ENCODE measurements at places on chromosomes 7 and 10. TPM values are rescaled to one million over a fixed set of nuclear protein-coding genes. Genes with fewer than 3 reads are reported as not detected.

The FANK1 gene
- total RNA-seq = 26.4 TPM

The CCDC146 gene
- 10.8 TPM for total RNA-seq

The RASA4 gene
- total RNA-seq = 1.0 TPM

The DYNC1I1 gene
- total RNA-seq = 0.52 TPM

The TSPAN15 gene
- total RNA-seq = 56.6 TPM

The CTTNBP2 gene
- total RNA-seq = 47.5 TPM

The NPFFR1 gene
- total RNA-seq = not detected

DNA sequence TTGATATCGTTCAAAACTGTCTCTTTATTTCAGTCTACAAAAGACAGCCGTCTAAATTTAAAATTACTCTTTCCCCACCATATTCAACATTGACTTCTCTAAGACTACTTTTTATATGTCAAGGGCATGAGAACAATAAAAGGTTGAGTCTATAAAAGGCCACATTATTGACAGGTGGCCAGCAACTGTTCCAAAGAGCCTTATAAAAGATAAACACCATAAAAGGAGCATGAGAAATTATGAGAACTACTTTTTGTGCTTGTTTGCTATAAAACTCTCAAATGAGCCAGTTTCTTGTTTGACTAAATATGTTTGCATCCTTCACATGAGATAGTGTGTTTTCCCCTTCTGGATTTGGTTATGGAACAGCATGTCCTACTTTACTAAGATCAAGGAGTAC, 189.2 kb downstream of the THSD7A start:
- no peak for DNase-seq

- DNase-seq = no peak
Measured at GRCh38 chr7:105006367-105007136, 7.5 kb upstream of the KMT2E start.

- DNase-seq = no peak
Measured at GRCh38 chr10:78019264-78019663, 10.1 kb downstream of the POLR3A start.

DNA sequence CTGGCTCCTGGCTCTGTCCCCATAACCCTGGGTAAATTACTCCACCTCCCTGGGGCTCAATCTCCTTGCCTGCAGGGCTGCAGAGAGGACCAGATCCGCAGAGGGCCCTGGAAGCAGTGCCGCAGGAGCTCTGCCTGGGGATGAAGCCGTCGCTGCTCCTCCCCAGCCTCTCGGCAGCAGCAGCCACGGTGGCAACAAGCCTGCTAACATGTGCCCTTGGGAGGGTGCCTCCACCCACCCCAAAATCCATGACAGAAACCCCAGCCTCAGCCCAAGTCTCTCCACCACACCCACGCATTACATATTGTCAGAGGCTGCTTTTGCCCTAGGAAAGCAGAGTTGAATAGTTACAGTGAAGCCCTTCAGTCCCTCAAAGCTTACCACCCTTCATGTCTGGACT, 486.4 kb upstream of the FOXK1 start:
- no peak for DNase-seq

DNA sequence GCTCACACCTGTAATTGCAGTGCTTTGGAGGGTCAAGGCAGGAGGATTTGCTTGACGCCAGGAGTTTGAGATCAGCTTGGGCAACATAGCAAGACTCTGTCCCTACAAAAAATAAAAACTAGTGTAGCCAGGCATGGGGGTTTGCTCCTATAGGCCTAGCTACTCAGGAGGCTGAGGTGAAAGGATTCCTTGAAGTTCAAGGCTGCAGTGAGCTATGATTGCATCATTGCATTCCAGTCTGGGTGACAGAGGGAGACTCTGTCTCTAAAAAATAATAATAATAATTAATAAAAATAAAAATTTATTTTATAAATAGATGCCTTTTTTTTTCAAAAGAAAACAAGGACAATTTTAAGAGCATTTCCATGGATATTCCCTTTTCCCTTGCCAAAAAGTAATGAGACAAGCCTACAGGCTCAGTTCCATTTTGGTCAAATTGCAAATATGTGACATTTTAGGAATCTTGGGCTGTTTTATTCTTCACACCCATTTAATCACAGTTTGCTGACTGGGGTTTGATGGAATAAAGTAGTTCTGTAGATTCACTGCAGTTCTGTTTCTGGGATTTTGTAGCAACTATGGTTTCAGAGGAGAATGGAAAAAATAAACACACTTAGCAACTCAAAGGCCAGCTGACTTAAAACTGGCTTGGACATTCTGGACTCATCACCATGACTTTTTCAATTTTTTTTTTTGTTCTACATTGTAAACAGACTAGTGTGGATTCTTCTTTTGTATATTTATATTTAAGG, 48.4 kb upstream of the ARHGAP21 start:
- DNase-seq = no peak

DNA sequence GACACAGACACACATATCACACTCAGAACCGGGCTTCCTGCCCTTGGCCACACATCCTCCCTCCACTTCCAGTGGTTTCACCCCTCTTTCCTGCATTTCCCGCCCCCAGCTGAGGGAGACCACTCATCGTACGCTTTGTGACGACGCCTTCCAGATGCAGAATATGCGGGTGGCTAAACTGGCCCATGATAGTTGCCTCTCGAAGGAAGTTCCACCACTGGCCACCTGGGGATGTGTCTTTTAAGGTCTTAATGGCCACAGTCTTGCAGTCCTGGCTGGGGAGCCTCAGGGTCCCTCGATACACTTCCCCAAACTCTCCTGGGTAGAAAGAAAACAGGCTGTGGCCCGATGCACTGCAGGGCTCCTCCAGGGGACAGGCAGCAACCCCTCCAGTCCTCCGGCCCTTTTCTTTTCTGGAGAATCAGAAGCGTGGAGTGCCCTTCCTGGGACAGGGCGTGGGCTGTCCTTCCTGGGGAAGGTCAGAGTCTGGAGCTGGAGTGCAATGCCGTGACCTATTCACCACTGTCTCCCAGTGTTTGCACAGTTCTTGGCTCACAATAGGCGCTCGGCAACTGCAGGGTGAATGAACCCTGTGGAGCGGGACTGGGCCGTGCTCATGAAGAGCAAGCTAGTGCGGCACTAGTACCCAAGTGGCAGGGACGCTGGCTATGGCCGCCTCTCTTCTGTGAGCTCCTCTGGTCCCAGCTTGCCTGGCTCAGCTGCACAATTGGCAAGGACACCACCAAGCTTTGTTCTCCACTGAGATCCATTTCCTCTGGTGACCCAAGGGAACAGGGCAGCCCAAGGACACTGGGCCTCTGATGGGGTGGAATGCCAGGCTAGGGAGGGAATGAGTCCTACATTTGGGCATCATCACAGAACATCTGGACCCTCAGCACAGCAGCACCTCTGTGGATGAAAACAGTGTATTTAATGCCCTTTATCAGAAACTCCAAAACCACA, 13.2 kb downstream of the EPHA1 start:
- DNase-seq = no peak

- DNase-seq = peak; percentile 40
Measured at GRCh38 chr7:102463841-102464576, 654 bp downstream of the ALKBH4 start.

- DNase-seq = no peak
Measured at GRCh38 chr10:997266-998022, 9.2 kb downstream of the GTPBP4 start.

DNA sequence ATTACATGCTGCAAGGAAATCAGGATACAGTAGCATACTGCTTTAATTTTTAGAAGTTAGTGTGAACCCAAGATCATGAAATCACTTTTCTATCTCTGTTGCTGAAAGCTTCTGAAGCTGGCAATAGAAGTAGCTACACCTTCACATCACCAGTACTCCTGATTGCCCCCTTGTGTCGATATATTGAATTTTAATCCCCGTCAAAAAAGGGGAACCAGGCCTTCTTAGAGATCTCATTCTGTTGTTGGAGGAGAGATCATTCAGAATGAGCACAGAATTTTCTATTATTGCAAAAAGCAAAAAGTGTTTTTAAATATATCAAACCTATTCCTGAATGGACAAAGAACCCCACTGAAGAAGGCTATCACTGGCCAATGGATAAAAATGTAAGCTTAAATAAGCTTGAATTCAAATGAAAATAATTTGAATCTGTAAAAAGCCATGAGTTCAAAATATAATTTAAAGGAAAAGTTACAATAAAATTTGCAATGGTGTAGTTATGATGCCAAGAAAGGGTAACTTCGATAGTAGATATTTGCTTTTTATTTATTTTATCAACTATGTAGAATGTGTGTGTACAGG, 39.7 kb upstream of the TEX47 start:
- peak; percentile 58 for DNase-seq

- DNase-seq = no peak
Measured at GRCh38 chr7:137636376-137636775, 210.4 kb downstream of the DGKI start.

DNA sequence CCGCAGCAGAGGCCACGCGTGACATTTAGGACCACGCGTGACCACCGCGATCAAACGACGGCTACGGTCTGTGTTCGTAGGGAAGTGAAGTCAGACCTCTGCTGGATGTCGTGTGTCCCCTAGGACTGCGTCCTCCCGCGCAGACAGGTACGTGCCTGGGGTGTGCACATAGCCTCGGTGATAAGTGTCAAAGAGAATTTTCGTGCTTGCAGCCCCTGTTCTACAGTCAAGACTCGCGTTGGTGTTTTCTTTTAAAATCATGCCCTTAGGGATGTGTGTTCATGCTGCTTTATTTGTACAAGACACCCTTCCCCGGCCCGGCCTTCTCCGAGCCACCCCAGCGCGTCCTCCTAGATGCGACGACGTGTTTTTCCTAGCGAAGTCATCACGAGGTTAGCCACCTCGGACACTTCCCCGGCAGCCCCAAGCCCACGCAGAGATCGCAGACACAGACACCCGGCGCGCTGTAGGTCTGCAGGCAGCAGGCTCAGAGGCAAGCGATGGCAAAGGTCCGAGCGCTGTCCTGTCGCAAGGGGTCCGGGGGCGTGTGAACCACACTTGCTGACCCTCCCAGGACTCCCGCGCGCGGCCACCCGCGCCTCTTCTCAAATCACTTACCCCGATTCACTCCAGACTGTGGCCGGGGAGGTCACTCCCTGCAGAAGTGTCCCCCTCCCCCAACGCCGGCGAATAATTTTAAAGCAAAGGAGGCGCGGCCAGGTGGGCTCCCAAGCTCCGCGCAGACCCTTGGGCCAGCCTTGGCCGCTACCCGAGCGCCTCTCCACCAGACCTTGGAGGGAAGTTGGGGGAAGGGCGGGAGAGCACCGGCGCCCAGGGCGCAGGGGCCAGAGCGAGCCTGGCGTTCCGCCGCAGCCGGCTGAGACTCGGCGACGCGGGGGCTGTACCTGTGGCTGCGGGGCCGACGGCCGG, 552 bp downstream of the MKX start:
- no peak for DNase-seq

GRCh38 chr7:2527505-2528467, 8.2 kb downstream of the LFNG start:
- peak; percentile 47 for DNase-seq

DNA sequence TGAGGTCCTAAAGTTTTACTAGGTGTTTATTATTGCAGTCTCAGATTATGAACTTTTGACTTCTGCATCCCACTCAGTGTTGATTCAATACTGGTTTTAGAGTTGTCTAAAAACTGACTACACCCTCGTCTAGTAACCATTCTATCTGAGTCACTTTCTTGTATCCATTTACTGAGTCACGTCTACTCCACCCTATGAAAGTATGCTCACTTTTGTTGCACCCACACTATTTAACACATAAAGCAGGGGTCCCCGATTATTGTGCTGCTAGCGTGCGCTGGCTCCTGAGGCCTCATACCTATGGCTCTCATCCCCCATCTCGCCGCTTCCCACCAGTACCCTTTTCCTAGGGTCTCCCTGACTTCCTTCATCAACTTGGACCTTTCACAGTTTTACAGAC, 2.0 kb downstream of the SAMD9 start:
- peak; percentile 44 for DNase-seq

- DNase-seq = peak; percentile 56
Measured at GRCh38 chr10:112314822-112315474, 31.7 kb downstream of the TECTB start.

DNA sequence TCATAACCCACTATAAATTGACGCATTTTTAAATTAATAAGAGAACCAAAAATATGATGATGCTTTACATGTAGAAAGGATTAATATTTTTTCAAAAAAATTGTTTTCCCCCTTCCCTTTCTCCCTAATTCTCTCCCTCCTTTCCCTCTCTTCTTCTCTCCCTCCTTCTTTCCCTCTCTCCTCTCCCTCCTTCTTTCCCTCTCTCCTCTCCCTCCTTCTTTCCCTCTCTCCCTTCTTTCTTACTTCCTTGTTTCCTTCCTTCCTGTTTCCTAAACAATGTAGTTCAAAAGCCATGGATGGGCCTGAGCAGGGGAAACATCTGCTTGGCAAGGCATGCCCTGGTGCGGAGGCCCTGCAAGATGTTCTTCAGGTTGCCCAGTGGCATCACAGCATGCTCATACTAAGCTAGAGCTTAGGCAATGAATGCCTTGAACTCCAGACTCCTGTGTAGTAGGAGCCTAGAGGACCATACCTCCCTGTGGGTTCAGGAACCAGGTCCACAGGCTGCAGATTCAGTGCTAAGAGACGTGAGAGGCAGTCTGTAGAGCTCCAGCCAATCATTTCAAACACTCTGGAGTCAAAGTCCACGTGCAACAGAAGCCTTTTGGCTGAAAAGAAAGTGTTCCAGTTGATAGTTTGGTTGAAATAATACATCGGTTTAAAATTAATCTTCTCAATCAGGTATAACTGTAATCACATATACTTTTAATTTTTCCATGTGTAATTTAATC, 20.1 kb upstream of the MRPS17 start:
- no peak for DNase-seq

DNA sequence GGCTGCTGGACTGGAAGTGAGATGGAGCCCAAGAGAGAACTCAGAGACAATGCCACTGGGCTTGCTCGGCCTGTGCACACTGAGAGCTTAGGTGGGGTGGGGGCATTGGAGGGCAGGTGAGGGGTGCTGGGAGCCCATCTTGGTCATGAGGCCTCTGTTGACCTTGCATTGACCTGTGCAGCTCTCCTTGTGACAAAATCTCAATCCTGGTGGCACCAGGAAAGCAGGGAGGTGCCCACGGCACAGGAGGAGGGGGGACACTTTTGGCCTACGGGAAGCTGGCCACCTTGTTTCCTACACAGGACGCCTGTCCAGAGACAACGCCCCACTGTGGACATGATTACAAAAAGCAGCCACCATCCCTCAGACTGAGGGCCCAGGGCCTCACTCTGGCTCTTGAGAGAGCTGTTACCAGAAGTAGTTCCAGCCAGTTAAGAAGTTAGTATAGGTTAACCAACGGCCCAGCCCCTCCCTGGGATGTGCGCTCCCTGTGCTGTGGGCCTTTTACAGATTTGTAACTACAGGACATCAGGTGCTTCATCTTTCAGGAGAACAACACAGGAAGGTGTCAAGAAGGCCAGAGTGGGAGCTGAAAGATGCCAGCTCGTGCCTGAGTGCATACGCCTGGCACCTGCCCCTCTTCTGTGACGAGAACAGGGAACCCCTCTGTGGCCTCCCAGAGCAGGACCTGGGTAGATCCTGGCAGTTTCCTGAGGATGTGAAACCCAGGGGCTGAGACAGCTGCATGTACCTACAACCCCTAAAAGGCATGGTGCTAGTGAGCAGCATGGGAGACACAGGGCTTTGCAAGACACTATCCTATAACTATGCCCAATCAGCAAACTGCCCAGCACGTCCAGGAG, 10.3 kb downstream of the PKD1L1 start:
- DNase-seq = no peak

GRCh38 chr10:3951993-3952392, 167.0 kb upstream of the KLF6 start:
- DNase-seq = no peak
